H4 (cell line): ENCODE measurements at places on chromosomes 5 and 9. TPM values are rescaled to one million over a fixed set of nuclear protein-coding genes. Genes with fewer than 3 reads are reported as not detected.
A peak's percentile ranks its signal among the peaks of the same experiment; 100 is the strongest.

Gene CYLC2
- not detected in 2 replicates for total RNA-seq

Gene GSN
- total RNA-seq: 125 and 137 TPM in 2 replicates

Gene FCN2
- not detected in 2 replicates for total RNA-seq

Gene ADAMTS16
- 1.3 and 1.7 TPM in 2 replicates for total RNA-seq

Gene TMEM252
- total RNA-seq: not detected in 2 replicates

Gene CDC20B
- total RNA-seq: not detected in 2 replicates

GRCh38 chr5:150503977-150504620 lies 3.8 kb upstream of the NDST1 start:
- peak; percentile 63 for DNase-seq

DNA sequence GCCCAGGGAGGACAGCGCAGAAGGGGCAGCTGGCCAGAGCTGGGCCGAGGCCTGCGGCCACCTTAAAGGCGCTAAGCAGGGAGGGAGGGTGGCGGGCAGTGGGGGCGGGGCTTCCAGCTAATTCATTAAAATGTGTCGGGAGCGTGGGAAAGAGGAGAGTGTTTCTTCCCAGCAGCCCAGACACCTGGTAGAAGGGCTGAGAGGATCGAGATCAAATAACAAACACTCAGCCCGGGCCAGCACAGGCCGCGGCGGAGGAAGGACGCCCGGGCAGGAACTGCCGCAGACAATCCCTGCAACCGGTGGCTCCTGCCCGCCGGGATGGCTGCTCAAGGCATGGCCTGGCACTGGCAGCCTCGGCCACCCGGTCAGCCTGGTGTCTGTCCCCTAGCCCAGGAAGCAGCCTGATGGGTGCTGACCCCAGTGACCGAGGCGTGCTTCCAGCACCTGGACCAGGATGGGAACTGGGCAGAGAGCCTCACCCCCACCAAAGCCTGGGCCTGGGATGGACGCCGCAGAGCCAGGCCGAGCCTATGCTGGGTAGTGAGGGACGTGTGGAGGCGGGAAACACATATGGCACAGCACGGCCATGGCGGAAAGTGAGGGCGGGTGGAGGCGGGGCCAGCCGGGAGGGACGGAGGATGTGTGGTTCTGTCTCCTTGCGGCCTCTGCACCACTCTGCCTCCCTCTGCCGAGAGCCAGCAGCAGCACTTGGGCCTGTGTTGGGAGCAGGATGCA lies 3.2 kb upstream of the NRARP start:
- DNase-seq: no peak

GRCh38 chr5:97836816-97837215 lies 653.8 kb upstream of the RIOK2 start:
- DNase-seq: no peak
